GOT3 (cell line): ENCODE measurements at places on chromosomes 13 and 19.

DNA sequence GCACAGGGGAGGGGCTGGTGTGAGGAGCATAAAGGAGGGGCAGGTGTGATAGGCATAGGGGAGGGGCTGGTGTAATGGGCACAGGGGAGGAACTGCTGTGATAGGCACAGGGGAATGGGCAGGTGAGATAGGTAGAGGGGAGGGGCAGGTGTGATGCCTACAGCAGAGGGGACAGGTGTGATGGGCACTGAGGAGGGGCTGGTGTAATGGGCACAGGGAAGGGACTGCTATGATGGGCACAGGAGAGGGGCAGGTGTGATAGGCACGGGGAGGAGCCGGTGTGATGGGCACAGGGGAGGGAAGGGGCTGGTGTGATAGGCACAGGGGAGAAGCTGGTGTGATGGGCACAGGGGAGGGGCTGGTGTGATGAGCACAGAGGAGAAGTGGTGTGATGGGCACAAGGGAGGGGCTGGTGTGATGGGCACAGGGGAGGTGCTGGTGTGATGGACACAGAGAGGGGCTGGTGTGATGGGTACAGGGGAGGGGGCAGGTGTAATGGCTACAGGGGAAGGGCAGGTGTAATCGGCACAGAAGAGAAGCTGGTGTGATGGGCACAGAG, 39.5 kb upstream of the POP4 start:
- DNase-seq: no peak

DNA sequence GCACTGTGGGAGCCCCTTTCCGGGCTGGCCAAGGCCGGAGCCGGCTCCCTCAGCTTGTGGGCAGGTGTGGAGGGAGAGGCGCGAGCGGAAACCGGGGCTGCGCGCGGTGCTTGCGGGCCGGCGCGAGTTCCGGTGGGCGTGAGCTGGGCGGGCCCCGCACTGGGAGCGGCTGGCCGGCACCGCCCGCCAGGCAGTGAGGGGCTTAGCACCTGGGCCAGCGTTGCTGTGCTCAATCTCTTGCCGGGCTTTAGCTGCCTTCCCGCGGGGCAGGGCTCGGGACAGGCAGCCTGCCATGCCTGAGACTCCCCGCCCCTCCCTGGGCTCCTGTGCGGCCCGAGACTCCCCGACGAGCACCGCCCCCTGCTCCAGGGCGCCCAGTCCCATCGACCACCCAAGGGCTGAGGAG, 405.2 kb upstream of the PRR20A start:
- DNase-seq: no peak

GRCh38 chr19:35419046-35419445, 29.0 kb upstream of the FFAR2 start:
- DNase-seq: no peak

DNA sequence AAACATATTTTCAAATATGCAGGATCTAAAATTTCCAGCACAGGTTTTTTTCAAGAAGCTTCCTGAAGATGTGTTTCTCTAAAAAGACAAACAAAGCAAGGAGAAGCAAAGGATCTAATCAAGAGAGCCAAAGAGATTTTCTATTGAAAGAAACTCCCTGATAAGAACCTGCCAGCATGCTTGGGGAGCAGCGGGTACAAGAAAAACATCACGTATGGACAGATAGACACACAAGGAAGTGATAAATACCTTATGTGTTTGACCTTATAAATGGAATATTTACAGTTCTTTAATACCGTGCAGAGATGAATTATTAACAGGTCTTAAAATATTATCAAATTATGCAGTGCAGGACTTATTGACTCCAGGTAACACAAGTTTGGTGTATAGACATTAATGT, 562.1 kb downstream of the DACH1 start:
- no peak for DNase-seq
